SK-N-DZ (cell line): ENCODE measurements at places on chromosomes 3 and 15.
A peak's percentile ranks its signal among the peaks of the same experiment; 100 is the strongest.

- no peak for DNase-seq
These were observed 32.4 kb downstream of the LEO1 start for GRCh38 chr15:51939216-51939615.

GRCh38 chr3:116563351-116563750 is 118.1 kb upstream of the LSAMP start:
- DNase-seq, result no peak

DNA sequence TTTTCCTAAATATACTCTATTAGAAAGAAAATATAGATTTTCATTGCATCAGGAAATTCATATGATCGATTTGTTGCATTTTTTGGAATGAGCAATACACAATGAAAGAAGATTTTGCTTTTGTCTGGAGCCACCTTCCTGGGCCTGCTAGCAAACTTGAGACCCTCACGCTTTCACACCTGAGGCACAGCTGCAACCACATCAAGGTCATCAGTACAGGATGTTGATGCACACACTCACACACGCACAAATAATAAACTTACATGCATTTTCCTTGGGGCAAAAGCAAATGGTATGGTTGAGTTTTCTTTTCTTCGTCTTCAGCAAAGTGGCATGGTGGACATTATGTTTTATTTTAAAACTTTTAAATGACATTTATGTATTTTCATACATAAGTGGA is 64.8 kb upstream of the SATB1 start:
- no peak for DNase-seq

DNA sequence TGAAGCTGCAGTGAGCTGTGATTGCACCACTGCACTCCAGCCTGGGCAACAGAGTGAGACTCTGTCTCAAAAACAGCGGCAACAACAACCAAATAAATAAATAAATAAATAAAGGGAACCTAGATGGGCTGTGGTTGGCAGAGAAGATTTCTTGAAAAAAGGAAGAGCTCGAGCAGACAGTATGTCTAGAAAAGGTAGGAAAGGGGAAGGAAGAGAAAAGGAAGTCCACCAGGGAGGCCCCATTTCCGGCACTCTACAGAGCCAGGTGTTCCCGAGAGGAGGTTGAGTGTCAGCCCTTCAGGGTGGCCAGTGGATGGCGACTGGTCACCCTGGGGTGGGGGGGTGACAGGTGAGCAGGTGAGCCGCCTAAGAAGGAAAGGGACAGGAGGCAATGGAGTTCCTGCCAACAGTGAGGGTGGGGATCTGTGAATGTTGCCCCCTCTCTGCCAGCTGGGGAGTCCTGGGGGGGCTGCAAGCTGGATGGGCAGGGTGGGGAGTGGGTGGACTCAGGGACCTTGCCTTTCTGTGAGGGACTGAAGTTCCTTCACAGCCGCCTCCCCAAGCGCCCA is 14.8 kb downstream of the PAQR5 start:
- DNase-seq, result no peak

DNA sequence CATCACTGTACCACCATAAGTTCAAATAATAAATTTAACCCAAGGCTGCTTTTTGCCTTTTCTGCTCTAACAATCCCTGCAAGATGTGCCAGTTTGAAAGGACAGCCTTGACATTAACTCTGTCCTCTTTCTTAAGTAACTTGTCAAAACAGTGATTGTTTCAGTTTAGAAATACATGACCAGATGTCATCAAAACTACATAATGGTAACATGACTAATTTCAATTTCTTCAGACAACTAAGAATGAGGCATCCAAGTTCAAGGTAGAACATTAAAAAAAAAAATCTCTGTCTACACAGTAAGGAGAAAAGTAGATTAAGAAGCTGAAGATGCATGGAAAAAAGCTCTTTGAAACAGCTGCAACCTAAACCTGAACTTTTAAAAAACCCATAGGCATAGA is 47.4 kb downstream of the SHQ1 start:
- no peak for DNase-seq

DNA sequence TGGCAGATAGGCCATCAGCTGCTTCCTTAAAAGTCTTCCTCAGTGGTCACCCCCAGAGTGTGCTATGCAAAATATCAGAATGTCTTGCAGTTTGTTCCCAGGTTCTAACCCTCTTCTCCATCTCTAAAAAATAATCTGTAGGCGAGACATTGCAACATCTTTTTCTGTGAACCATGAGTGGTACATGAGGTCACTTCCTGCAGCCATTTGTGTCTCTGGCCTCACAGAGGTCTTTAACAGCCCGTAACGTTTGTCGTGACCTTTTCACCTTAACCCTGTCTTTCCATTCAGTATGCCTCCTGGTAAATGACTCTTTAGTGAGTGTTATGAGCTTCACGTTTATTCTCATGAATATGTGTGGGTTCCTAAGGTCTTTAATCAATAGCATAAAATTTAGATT is 145.4 kb downstream of the KLHL25 start:
- DNase-seq, result no peak

DNA sequence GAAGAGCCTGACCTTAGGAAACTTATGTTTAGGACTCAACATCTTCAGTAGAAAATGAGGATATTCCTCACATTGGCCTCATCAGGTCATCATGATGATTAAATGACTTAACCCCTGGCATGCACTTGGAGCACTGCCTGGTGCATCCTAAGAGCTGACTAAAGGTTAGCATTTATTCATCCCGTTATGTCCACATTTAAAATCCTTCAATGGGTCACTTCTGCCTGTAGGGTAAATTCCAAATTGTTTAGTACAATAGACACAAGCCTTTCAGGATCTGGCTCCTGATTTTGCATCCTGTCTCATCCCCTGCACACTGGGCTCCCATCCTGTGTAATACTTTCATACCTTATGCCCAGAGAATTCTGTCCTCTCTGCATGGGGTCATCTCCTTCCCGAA is 195.2 kb upstream of the MCTP2 start:
- no peak for DNase-seq

DNA sequence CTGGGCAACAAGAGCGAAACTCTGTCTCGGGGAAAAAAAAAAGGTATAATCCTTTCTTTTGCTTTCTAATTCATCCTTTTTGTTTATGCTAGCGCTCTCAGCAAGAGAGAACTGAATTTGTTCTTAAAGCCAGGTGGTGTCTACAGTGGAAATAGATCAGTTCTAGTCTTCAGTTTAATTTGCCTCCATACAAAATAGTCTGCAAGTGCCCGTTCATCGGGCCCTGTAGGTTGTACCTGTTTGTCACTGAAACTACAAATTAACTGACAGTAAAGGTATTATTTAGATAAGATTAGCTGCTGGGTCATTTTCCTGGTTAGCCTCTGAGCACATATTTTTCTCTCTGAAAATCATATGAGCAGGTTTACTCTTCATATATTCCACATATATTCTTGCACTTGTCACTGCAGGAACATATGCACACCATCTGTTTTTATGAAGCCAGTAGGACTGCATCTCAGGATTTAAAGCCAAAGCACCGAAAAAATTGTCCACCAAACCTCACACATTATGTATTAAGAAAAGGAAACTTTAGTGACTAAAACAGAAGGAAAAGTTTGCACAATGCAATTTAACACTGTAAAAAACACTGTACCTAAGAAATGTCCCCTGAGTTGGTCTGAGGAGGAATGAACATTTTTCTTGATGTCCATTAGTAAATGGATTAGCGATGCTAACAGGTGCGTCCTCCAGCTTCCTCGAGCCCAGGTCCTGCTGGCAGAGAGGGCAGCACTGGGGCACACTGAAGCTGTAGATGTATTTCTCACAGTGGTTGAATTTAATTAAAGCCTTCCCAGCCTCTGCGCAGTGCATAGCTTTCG is 437 bp downstream of the MKRN2OS start:
- DNase-seq, result no peak

DNA sequence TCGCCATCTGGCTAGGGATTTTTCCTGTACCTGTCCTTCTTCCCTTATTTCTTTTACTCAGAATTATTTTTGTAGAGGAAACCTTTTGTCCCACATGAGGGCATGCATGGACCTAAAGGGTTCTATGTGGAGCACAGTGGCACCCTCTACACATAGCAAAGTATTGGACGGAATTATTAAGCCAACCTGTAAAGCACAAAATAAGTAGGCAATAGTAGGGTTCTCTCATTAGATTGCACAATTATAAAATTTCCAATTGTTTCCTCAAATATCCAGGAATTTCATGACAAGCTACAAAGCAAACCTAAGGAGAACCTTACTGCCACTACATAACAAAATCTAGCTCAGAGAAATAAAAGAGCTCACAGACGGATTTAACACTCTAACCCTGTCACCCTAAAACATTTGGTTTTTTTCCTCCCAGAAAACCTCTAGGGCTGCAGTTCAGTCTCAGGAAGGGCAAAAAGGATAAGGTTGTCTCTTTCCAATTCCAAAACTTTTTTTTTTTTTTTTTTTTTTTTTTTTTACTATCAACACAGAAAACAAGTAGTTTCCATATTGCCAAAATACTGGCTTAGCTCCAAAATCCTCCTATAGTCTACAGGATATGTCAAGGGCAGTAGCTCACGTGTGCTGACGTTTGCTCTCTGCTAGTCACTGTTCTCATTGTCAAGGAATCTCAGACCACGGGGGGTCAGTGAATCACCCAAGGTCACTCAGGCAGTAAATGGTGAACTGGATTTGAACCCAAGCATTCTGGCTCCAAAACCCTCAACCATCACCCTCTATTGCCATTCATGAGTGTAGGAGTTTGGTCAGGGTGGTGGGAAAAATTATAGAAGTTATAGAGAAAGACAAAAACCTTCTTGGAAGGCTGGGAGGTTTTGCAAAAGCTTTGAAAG is 52.3 kb downstream of the NCEH1 start:
- DNase-seq, result no peak

DNA sequence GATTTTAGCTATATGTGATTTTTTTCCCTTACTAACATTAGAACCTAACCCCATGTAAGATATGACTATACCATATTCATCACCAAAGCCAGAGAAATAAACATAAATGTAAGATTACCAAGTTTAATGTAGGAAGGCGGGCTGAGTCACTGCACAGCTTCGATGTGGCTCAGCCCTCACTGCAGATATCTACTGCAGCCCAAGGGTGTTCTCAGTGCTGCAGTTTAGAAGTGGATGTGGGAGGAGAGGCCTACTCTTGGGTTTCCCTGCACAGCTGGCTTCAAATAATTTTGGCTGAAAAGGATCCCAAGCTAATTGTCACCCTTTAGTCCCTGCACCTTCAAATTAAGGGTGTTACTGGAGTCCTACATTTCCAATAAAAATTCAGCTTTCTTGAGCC is 9.3 kb downstream of the ARPP19 start:
- no peak for DNase-seq

- no peak for DNase-seq
These were observed 49.1 kb downstream of the PCOLCE2 start for GRCh38 chr3:142839831-142840230.

DNA sequence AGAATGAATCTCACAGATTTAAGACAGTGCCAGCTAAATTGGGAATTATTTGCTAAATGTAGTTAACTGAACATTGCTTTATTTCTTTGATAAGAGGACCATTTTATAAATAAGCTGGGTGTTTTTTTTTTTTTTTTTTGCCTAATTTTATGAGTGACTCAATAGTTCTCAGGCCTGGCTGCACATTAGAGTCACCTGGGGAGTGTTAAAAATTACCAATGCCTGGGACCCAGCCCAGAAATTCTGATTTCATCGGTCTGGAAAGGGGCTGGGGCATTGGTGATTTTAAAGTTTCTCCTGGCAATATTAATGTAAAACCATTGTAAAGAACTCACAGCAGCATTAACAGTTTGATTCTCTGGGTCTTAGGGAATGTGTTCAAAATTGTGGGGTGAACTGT is 51.2 kb upstream of the PHLDB2 start:
- DNase-seq, result no peak

- DNase-seq, result no peak
These were observed 72.0 kb downstream of the FAM43A start for GRCh38 chr3:194757647-194758061.

GRCh38 chr15:33766389-33766788 is 201.9 kb upstream of the CHRM5 start:
- no peak for DNase-seq

DNA sequence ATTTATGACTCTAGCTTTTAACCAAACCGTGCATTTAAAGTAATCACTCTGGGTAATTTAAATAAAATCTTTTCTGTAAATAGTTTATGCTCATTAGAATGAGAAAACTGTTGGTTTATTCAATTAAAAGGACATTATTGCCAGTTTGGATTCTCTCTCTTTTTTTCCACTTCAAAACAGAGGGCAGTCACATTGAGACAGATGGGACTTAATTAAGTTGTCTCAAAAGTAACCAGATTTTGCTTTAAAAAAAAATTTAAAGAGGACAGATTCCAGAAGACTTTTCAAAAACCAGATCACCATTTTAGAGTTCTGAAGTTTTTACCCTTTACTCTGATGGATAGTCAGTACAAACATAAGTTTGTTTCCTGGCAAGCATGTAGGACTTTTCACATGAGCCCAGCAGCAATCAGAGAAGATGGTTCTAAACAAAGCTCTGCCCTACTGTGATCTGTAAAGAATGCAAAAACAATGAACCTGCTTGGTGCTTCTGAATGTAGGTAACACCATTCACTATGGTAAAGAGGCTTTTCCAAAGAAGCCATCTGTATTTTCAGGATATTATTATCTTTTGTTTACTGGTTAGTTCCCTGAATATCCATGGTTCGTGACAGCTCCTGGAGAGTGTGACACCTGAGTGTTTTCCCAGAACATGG is 136.2 kb downstream of the LRTM1 start:
- peak; percentile 57 for DNase-seq

GRCh38 chr15:25736461-25736860 is 126.7 kb downstream of the ATP10A start:
- no peak for DNase-seq

- DNase-seq, result no peak
These were observed 41.3 kb upstream of the RARB start for GRCh38 chr3:25386686-25387255.

DNA sequence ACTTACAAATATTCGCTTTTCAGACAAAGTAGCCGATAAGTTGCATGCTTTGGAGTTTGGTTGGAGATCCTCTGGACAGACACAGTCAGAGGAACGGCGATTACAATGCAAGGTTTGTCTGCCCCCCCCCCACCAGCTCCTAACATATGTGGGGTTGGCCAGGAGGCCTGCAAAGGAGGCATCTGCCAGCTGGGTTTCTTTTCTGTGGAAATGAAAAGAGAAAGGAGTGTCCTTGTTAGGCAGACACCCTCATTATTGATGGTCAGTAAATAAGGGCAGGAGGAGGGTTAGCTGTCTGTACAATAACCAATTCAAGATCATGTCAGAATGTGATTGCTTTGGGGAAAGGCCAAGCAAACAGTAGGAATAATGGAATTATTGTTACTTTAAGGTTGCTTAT is 49.1 kb downstream of the TLNRD1 start:
- no peak for DNase-seq

GRCh38 chr15:29090617-29091466 is 178.8 kb downstream of the NSMCE3 start:
- DNase-seq, result peak; percentile 20

DNA sequence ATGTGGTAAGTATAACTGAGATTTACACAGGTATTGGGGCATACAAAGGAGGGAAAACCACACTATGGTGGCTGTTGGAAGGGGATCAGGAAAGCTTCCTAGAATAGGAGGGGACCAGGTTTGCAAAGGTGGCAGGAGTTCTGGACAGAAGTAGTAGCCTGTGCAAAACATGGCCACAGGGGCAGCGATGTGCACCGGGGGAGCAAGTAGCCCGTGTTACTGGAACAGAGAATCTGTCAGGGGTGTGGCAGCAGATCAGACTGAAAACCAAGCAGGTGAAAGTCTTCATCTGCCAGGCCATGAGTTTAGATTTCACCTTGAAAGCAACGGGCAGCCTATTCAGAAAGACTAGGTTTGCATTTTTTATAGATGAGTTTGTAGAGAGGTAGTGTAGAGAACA is 182.3 kb upstream of the LPP start:
- no peak for DNase-seq

GRCh38 chr15:89912674-89913396 is at the start of gene ARPIN:
ARPIN (minus strand) TSS chr15:89912952; CDS start chr15:89912835, 117 bp downstream.
- peak; percentile 69 for DNase-seq
